ENCODE measurements at places on chromosomes 16 and 17.
A peak's percentile ranks its signal among the peaks of the same experiment; 100 is the strongest.

DNA sequence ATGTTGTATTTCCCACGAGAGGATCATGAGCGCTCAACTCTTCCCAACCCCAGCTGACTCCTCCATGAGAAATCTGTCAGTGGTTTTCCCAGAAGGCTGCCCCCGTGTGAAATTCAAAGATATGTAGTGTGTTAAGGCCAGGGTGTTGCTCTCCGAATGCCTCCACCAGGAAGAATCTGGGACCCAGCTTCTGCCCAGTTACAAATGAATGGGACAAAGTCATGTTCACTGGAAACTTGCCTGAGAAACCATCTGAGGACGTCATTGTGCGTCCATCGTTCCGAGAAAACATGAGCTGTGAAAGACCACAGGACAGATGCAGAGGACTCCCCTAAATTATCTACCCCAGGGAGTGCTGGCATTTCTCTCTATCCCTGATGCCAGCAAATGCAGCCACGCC, 86.0 kb downstream of the AIPL1 start:
- DNase-seq = no peak

GRCh38 chr16:49365711-49366509, 7.7 kb upstream of the C16orf78 start:
- DNase-seq = no peak

- peak; percentile 38 for DNase-seq
These were observed 2.0 kb upstream of the HSD17B2 start for GRCh38 chr16:82033006-82033405.

- DNase-seq = peak; percentile 100
These were observed at the start of gene NFATC2IP for GRCh38 chr16:28950648-28951409. NFATC2IP (plus strand) TSS chr16:28950937; CDS start chr16:28951012, 75 bp downstream.

DNA sequence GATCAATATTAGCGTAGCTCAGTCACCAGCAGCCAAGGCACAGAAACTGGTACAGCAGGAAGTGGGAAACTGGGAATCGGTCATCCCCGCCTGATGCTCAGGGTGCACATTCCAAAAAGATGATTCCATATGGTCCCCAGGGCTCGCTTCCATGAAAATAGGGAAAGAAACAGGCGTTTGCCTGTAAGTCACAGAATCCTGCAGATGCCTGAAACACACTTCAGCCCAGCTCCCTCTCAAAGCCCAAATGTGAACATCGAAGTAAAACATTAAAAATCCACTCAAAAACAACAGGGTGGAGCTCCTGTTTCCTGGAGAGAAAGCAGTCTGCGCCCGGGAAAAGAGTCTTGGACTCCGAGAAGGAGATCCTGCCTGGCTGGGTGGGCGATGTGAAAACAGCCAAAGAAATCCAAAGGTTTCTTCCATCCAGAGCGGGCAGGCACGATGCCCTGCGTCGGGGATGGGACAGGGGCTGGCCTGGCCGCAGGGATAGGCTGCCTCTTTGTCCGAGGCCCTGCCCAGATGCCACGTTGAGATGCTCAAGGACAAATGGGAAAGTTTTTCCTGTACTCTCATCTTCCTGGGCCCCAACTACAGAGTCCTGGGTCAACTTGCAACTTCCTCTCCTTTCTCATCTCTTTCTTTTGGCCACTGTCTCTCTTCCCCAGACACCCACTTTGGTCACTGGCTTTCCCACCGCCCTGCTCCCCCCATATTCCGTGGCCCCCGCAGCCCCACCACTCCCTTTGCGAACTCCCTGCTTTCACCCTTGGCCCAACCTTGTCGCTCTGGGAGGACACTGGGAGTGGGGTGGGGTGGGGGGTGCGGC, 743 bp downstream of the WIPI1 start:
- peak; percentile 82 for DNase-seq

GRCh38 chr17:46841561-46842379, 9.6 kb upstream of the WNT9B start:
- no peak for DNase-seq

- no peak for DNase-seq
These were observed 173.5 kb downstream of the GSG1L start for GRCh38 chr16:27890006-27890405.

- DNase-seq = no peak
These were observed 17.3 kb upstream of the PSMD7 start for GRCh38 chr16:74279266-74279665.

DNA sequence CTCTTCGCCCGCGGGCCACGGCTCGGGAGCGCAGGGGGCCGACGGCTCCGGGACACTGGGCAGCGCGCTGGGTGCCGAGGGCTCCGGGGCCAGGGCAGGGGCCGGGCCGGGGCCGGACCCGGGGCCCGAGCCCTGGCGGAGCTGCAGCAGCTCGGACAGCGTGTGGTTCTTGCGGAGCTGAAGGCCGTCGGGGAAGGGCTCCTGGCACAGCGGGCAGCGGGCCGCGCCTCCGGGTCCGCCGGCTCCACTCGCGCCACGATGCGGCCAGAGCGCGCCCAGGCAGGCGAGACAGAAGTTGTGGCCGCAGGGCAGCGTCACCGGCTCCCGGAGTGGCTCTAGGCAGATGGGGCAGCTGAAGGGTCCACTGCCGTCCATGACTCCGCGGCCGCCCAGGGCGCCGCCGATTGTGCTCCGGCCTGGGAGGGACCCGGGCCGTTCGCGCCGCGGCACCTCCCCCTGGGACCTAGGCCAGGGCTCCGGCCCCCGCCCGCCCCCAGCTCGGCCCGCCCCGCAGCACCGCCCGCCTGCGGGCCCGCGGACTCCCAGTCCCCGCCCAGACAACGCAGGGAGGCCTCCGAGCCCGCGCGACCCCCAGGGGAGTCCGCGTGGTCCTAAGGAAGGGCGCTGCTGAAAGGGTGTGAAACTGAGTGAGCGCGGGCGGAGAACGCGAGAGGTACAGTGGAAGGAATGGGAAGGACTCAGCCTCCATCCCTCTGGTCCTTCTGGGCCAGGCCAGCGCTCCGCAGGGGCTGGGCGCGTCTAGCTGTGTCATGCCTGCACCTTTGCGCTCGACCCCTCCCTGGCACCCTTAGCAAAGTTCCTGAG, at the start of gene TRIM47:
TRIM47 (minus strand) TSS at position 408 of the 825 bp plus-strand sequence; CDS start at position 375, 33 bp downstream.
- peak; percentile 78 for DNase-seq

GRCh38 chr16:4862639-4863038, 15.4 kb downstream of the UBN1 start:
- no peak for DNase-seq

- DNase-seq = no peak
These were observed 100.2 kb downstream of the WSCD1 start for GRCh38 chr17:6170349-6170748.

- peak; percentile 27 for DNase-seq
These were observed 9.5 kb downstream of the MTMR4 start for GRCh38 chr17:58504826-58505351.

DNA sequence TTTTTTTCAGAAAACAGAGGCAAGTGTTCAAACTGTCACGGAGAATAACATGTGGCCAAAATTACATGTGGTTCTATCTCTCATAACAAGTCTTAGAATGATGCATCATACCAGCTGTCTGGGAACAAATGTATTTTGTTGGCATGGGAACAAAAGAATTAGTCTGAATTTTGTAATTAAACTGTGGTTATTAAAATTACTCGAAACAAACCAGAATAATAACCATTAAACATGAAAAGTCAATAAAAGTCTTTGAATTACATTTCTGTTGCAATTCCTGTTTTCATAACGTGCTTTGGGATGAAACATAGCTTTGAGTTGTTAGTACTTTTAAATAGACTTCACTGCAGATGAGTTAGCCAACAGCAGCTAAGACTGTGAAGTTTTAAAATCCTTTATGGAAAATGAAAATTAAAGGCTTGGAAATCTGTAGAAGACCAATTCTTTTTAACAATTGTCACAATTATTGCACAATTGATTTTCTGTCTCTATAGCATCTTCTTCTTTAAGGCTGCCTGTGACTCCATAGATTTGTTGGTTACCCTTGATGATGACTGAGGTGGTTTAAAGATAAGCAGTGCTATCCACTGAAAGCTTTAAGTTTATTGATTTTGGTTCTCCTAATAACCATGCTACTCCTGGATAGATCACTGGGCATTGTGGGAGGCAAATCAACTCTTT, 117.9 kb upstream of the AXIN2 start:
- no peak for DNase-seq

- no peak for DNase-seq
These were observed 165.2 kb upstream of the CHMP6 start for GRCh38 chr17:80826346-80826954.

DNA sequence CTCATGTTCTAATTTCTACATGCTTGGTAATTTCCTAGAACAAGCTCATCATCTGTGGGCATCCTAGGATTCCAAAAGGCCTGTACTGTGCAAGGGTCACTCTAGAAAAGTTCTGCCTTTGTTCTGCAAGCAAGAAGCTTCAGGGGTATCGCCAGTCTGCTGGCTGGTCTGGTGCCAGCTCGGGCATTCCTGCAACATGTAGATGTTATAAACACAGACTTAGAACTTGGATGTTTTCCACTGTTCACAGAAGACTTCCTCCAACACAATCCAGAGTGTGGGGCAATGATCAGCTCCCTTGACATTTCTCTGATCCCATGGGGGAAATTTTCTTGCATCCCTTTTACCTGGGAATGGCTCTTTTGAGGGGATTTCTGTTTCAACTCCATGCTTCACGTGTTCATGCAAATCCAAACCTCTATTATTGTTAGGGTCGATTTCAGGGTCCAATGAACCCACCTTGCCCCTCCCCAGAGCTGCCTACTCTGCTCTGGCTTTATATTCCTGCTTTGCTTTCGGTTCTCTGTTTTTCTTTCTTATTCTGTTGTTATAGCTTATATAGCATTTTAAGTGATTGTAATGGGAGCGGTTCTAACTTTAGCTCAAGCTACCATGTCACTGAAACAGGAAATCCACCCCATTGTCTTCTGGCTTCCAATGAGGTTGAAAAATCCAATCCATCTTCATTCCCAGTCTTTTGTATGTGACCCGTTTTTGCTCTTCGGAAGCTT, 25.3 kb downstream of the UBE2O start:
- DNase-seq = peak; percentile 42

DNA sequence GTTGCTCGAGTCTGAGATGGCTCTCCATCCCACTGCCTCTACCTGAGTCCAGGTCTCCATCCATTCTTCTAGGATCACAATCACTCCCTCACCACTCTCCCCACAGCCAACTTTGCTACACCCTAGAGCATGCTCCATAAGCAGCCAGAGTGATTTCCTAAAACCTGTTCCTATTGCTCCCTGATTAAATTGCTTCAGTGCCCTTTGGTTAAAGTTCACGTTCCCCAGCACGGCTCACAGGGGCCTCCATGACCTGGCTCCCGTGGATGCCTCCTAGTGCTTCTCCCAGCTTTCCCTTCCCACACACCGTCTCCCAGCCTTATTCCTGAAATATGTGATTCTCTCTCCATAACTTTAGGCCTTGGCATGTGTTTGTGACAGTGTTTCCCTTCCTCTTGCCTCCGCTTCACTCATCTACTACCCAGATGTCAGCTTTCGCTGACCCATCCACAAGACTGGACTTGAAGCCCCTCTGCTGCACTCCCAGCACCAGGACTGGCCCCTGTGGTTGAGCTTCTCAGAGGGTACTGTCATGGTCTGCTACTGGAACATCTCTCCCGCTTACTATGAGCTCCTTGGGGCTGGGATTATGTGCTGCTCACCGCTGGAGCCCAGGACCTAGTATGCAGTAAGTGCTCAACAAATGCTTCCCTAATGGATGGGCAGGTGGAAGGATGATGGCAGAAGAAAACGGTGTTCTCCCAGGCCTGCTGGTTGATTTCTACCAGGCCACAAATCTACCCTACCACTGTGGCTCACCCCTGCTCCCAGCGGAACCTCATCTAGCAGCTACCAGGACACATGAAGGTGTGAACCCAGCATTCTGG, 17.9 kb downstream of the MYO18A start:
- DNase-seq = no peak

- no peak for DNase-seq
These were observed 1.6 kb downstream of the SEZ6 start for GRCh38 chr17:29004081-29004692.

DNA sequence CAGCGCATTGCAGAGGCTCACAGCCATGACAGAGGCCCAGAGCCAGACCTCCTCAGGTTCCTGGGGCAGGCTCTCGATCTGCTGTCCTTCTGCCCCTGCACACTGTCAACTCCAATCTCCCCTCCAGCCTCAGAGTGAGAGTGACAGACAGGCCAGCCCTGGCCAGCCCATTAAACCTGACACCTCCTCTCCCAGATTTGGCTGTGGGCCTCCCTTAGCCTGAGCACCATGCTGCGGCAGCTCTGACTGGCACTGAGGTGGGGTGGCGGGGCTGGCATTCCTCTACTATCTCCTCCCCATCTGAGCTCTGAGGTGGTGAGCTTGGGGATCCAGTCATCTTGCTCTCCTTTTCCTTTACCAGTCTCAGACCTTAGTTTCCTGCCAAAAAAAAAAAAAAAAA, 15.5 kb upstream of the C1QL1 start:
- no peak for DNase-seq

DNA sequence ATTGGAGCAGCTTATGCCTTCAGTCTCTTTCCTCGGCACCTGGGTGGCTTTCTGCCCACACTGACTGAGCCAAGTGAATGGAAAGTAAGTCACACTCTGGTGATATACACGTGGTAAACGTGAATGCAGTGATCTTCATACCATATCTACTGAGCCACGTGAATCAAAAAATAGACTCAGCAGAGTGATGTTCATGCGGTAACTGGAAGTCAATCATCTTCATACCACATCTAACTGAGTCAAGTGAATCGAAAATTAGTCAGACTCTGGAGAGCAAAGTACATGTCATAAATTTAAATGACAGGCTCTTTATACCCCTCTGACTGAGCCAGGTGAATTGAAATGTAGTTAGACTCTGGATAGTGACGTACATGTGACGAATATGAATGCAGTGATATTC, 47.1 kb upstream of the ARL4D start:
- no peak for DNase-seq

- peak; percentile 40 for DNase-seq
These were observed 2.6 kb downstream of the SHBG start for GRCh38 chr17:7632492-7632894.

DNA sequence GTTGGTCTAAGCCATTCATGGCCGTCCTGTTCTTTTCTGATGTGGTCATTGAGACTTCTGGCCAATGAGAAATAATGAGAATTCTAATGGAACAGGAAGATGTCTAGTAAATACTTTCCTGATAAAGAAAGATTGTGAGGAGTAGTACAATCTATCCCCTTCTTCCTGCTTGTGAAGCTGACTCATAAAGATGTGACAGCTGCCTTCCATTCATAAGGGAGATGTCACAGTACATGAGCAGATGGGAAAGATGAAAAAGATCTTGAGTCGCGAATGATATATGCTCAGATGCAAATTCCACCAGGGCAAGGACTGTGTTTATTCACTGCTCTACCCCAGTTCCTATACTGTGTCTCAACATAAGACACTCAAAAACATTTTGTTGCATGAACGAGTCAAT, 111.7 kb upstream of the FOXF1 start:
- no peak for DNase-seq

DNA sequence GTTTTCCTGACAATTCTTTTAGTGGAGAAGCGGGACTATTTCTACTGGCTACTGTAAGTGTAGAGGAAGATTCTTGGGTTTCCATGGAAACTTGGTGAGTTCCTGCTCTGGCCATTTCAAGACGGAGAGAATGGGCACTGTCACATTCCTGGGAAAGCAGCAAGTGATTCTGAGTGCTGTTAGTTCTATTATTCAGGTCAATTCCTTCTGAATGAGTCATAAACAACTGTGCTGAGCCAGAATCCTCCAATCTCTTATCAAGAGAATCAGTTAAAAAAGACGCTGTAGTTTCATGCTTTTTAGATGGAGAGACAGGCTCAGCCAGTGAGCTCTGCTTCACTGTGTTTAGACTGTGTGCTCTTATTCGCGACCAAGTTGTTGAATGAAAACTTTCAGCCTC, 19.6 kb downstream of the AKAP10 start:
- no peak for DNase-seq
